ENCODE measurements at places on chromosomes 4 and X. TPM values are rescaled to one million over a fixed set of nuclear protein-coding genes. Genes with fewer than 3 reads are reported as not detected.

DNA sequence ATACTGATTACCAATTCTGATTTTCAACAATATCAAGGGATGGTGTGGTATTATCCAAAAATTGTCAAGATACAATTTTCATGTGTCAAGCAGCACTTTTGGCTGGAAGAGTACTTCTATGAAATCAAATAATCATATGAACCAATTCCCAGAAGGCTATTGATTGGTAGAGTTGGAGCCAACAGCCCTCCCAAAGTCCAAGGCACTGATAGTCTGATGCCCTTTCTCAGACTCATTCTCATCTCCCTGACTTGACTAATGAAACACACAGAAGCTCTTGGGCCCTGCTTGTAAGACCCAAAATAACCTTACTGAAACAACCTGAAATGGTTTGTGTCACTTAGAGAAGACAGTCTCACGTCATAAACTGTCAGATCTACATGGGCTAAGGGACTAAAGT, 48.9 kb downstream of the ATP11C start:
- DNase-seq, result no peak

- DNase-seq, result no peak
These were observed 1801.0 kb downstream of the C4orf33 start for GRCh38 chr4:130896920-130897319.

DNA sequence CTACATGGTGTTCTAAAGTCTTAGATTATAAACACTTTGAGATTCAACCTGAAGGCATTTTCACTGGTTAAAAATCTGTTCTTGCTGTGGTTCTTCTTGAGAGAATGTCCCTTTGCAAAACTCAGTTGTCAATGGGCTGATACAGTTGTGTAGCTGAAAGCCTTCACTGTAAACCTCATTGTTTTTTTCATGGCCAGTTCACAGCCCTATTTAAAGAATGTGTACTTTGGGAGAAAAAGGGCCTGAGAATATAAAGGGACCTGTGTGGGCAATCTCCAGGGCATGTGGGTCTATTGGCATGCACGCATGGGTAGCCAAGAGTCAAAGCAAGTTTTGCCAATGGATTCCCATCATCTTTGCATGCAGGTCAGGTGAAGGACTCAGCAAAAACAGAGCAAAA, 7.8 kb upstream of the MAP7D3 start:
- DNase-seq, result no peak

DNA sequence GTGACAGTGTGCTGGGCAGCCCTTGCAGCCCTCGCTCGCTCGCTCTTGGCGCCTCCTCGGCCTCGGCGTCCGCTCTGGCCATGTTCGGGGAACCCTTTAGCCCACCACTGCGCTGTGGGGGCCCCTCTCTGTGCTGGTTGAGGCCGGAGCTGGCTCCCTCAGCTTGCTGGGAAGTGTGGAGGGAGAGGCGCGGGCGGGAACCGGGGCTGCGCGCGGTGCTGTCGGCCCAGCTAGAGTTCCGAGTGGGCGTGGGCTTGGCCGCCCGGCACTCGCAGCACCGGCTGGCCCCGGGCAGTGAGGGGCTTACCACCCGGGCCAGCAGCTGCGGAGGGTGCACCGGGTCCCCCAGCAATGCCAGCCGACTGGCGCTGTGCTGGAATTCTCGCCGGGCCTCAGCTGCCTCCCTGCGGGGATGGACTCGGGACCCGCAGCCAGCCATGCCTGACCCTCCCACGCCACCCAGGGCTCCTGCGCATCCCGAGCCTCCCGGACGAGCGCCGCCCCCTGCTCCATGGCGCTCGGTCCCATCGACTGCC, 770.1 kb upstream of the GALNTL6 start:
- no peak for DNase-seq

DNA sequence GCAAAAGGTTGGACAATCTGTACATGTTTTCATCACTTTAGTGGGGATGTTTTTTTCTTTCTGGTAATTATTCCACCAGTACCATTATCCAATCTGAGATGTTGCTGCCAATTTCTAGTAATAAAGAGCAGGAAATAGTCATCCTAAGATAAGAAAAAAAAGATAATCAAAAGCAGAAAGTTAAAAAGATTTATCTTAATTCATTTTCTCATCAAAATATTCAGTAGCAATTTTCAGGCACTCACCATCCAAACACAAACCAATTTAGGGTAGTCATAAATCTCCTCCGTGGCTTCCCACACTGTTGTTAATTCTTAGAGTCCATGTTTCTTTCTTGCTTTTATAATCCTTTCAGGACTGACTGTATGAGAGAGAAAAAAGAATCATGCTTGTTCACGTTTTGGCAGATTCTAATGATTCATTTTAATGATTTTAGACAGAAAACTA, 263.7 kb upstream of the UGT8 start:
- DNase-seq, result no peak

DNA sequence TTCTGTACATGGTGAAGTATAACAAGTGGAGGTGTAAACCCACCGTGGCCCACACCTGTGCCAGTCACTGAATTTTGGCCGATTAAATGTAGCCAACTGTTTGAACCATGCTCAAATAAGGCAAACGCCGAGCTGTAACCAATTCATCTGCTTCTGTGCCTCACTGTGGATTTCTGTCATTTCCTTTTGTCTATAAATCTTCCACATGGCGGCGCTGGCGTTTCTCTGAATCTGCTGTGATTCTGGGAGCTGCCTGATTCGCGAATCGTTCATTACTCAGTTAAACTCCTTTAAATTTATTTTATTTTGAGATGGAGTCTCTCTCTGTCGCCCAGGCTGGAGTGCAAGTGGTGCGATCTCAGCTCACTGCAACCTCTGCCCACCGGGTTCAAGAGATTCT, 19.2 kb downstream of the SUPT20HL2 start:
- peak; percentile 39 for DNase-seq

- no peak for DNase-seq
These were observed 88.0 kb downstream of the ARSF start for GRCh38 chrX:3129256-3129655.

GRCh38 chr4:164783976-164784375, 30.0 kb downstream of the SMIM31 start:
- no peak for DNase-seq

- no peak for DNase-seq
These were observed 219.2 kb downstream of the RPA4 start for GRCh38 chrX:97102938-97103337.

DNA sequence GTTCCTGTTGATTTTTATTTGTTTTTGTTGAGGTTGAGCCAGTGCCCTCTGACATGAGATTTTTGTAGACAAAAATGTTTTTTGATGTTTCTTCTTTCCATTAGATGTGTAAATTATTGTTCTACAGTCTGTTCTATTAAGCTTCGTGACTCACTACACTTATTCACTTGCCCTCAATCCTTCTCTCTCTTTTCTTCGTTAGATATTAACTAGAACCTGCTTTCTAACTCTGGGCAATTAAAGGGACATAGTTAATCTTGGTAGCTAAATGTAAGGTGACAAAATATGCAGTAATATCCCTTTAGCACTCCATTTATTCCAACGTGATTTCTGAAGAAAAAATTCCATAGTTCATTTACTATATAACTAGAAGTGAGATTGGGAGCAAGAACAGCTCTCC, 333.9 kb downstream of the PDHA2 start:
- DNase-seq, result no peak

DNA sequence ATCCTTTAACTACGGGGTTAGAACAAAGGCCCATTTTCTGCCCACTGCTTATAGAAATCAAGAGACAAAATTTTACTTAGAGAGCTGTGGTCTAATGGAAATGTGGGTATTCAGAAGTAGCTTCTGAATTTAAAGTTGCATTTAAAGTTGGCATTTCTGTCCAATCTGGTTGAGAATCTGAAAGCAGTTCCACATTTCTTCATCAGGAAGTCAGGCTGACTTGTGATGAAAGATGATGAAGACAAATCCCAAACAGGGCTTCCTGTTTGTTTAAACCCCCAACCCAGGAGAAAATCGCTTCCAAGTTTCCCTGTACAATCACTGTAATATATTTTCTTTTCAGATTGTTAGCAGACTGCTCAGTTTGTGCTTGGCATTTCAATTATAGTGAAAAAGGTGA, 345.3 kb downstream of the SPRY1 start:
- no peak for DNase-seq

GRCh38 chrX:87924619-87925018, 407.0 kb downstream of the KLHL4 start:
- no peak for DNase-seq

DNA sequence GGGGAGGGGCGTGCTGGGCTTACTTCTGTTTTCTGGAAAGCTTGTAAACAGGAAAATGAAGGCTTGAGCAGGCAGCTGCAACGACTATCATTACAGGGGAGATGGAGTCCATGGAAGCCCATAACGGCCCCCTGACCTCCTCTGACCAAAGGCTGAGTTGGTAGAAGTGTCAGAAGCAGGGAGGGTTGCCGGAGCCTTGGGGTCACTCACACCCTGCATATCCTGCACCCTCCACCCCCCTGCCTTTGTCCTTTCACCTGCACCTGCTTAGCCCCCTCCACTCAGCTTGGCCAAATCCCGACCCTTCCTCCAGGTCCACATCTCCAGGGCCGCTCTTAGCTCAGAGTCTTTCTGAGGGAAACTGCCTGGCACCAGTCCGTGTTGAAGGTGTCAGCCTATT, 12.5 kb upstream of the MSX1 start:
- no peak for DNase-seq

The TRO gene
- total RNA-seq, result 0.87 TPM

The TMPRSS11B gene
- total RNA-seq, result not detected

The RS1 gene
- not detected for total RNA-seq

The CLCN4 gene
- total RNA-seq, result not detected

The SFRP2 gene
- total RNA-seq, result not detected

Measured in activated CD8-positive, alpha-beta T cell treated with anti-CD3 and anti-CD28 coated beads, Interleukin-2, amount 10 ng/mL, durations not matched to agents 7 days and 5 days (primary cell).